ENCODE measurements at places on chromosomes 2 and 18.

GRCh38 chr2:25720575-25720974 is 47.2 kb upstream of the DTNB start:
- DNase-seq, result no peak

DNA sequence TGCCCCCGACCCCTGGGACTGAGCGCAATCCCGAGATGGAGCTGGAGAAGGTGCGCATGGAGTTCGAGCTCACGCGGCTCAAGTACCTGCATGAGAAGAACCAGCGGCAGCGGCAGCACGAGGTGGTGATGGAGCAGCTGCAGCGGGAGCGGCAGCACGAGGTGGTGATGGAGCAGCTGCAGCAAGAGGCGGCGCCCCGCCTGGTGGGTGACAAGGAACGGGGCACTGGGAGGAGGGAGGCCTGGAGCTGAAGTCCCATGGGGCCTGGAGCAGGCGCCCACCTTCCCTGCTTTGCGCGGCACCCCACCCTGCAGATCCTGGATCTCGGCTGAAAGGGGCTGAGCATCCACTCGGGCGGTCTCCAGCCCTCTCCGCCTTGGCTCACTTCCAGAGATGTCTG is 1.2 kb downstream of the TMEM247 start:
- no peak for DNase-seq

DNA sequence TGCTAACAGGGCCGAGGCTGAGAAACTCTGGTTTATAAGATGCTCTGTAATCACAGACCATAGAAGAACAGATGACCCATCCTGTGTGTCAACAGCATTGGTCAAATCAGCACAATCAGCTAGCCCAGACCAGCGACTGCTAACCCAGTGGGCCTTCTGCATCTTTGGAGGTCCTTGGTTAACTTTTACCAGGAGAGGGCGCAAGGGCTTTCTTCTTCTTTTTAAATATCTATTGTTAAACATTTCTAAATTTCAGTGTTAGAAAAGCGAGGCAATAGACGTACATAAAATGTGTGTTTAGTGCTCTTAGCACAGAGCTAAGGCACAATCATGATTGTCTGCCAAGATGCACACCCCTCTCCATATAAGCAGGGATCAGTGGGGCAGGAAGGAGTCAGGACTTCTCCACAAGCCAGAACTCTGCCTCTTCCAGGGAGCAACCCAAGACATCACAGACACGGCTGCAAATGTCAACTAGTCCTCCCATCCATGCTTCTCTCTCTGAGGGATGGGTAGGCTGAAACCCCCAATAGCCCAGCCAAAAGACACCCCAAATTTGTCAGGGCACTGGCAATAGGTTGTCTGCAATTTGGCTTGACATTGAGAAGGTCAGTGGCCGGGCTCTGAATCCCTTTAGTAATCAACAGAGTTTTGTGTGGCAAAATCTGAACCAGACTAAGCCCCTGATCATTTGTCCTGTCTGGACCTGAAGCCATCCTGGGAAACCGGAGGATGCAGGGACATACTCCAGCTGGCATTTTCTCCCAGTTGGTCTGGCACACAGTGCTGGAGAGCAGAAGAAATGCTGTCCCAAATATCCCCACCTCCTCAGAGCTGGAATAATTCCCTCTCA is 188.2 kb downstream of the BCL2 start:
- DNase-seq, result no peak

- no peak for DNase-seq
Measured at GRCh38 chr18:43160509-43160908, 45.0 kb upstream of the RIT2 start.

DNA sequence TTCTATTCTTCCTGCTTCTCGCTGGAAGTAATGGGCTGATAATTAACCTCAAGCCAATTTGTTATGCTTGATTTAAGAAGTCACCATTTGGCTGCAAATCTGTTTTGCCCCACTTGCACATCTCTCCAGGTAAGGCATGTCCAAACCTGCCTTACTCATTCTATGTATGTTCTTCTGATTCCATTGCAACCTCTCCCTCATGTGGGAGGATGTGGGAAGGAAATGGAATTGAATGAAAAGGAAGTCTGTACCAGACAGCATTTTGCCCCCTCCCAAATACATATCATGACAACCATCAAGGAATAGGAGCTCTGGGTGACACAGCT is 131.7 kb downstream of the NRP2 start:
- DNase-seq, result no peak

- no peak for DNase-seq
Measured at GRCh38 chr2:236882930-236883329, 202.8 kb upstream of the COPS8 start.

GRCh38 chr18:74256190-74256589 is 35.6 kb downstream of the CYB5A start:
- no peak for DNase-seq

DNA sequence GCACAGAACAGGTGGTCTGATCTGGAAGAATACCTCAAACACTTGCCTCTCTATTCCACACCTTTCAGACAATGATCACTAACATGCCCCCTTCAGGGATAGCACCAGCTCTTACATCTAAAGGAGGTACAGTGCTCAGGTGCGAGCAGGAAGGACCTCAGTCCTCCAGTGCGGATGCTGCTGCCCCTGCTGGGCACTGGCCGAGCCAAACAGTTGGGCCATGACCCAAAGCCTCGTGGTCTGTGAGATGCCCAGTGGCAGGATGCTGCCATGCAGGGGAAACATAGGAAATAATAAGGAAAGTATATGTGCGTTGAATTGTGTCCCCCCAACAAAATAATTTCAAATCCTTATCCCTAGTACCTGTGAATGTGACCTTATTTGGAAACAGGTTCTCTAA is 243.7 kb downstream of the NDUFA10 start:
- DNase-seq, result no peak

DNA sequence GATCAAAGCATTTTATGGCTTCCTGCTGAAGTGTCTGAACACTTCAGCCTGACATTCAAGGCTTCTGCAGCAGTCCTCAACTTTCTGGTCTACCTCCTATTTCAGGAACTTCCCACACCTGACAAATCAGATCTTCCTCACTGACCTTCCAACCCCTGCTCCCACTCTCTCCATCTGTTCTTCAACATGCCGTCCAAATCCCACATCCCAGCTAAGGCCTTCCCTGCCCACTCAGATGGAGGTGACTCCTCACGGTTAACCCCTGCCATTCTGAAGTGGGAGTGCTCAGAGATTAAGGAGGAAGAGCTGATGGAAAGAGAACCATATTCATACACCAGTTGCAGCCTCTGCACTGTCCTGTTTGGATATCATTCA is 104.8 kb downstream of the POLR1A start:
- DNase-seq, result no peak

- DNase-seq, result no peak
Measured at GRCh38 chr2:121375621-121376159, 90.7 kb upstream of the TFCP2L1 start.

Data from NCI-H2107 (cell line).